T-helper 9 cell (primary cell): ENCODE measurements at places on chromosomes 5 and 9.

GRCh38 chr9:27888661-27889295 is 315.5 kb upstream of the C9orf72 start:
- DNase-seq, result no peak

- DNase-seq, result no peak
Measured at GRCh38 chr5:2488593-2488992, 262.9 kb downstream of the IRX2 start.

GRCh38 chr5:55852503-55852902 is 1.3 kb downstream of the IL31RA start:
- DNase-seq, result no peak

GRCh38 chr5:125699860-125700259 is 723.3 kb upstream of the GRAMD2B start:
- no peak for DNase-seq

- DNase-seq, result no peak
Measured at GRCh38 chr5:74895906-74896305, 29.7 kb upstream of the FAM169A start.

GRCh38 chr9:30299126-30299780 is 2085.2 kb upstream of the ACO1 start:
- DNase-seq, result no peak

DNA sequence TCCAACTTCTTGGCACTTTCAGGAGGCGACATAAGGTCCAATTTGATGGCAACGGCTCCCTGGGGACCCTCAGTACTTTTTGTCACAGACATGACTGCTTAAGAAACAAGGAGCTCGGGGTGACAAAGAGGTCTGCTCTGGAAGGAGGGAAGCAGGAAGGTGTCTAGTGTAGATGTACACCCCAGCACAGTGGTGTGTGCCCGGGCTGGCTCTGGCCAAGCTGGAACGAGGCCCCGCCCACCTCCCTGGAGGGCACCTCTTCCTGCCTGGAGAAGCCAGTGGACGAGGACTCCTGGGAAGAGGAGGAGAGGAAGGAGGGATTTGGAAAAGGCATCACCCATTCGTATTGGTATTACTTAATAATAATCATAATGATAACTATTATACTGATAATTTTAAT is at the start of gene SLC36A2:
SLC36A2 (minus strand) TSS at position 191 of the 400 bp plus-strand sequence; CDS start at position 92, 99 bp downstream.
- DNase-seq, result no peak

- no peak for DNase-seq
Measured at GRCh38 chr5:139660923-139661814, 13.0 kb downstream of the CXXC5 start.

- no peak for DNase-seq
Measured at GRCh38 chr9:14159440-14160216, 154.3 kb downstream of the NFIB start.

GRCh38 chr9:134895097-134895496 is 14.5 kb downstream of the FCN2 start:
- no peak for DNase-seq
